ENCODE measurements at places on chromosomes 2 and 18.

DNA sequence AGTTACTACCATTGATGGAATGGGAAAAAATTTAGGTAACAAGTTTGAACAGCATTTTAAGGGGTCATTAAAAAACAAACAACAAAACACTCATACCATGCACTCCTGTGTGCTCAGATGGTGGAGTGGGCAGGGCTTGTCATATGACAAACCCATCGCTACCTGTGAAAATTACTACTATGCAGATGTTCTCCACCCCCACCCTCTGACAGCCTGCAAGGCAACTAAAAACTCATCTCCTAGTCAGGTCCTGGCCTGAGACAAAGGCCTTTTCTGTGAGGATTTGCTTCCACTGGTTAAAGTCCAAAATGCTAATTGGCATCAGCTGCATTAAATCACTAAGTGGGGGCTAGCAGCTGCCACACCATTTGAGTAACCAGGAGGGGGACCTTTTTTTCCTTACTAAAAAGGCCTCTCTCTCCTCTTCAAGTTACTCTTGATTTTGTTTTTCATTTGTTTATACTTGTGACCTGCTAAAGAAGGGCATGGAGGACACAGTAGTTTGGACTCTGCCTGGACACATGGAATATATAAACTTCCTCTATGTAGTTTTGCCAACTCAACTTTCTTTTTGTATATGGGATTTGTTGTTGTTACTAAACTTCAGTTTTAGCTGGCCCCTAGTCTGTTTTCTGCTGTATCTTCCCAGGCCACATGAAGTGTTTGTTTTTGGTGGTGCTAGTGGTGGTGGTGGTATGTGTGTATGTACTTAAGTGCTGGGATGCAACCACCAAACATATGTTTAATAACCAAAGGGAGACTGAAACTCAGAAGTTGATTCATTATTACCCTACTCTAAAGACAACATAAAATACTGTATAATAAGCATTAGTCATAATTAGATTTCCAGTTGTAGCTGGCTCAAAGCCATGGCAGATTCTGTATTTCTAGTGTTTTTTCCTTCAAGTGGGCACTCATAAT is 121.3 kb downstream of the MAP4K4 start:
- DNase-seq = no peak

- DNase-seq = no peak
Measured at GRCh38 chr2:104658144-104658835, 195.6 kb upstream of the POU3F3 start.

GRCh38 chr2:225668606-225669266 is 269.2 kb downstream of the NYAP2 start:
- no peak for DNase-seq

DNA sequence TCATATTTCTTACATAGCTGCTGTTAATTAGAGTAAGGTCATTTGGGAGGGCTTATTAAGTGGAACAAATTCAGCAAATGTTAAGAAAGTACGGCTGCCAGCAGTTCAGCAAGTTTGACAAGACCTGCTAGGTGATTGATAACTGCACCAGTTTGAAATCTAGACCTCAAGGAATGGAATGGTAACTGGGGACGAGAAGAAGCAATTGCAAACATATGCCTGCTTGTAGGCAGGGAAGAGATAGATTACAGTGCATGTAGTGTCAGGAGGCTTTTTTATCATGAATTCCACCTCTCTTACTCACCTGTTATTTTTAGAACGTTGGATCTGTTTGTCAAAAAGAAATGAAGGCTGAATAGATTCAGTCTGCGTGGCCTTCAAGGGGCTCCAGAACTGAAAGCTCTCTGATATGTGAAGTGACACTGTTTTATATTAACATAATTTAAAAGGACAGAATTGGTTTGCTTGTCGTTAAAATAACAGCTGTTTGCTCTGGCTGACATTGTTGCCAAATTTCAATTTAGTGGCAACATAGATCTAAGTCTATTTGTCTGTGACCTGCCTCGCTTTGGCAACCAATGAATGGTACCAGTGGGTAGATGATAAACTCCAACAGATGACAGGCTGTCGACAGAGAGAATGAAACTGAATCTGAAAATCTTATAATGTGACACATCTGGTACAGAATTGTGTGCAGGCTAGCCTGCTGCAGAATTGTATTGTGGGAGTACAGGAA is 199.3 kb downstream of the ZNF407 start:
- DNase-seq = no peak

- DNase-seq = no peak
Measured at GRCh38 chr2:16546128-16546754, 119.4 kb downstream of the CYRIA start.

DNA sequence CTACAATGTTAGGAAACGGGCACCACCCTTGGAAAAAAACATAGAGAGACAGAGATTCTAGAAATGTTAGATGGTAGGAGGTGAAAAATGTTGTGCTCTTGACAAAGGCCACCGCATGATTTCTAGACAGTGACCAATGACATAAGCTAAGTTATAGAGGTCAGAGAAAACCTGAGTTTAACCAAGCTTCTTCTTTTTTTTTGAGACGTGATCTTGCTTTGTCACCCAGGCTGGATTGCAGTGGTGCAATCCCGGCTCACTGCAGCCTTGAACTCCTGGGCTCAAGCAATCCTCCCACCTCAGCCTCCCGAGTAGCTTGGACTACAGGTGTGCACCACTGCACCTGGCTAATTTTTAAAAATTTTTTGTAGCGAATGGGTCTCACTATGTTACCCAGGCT is 13.0 kb downstream of the FER1L5 start:
- no peak for DNase-seq

DNA sequence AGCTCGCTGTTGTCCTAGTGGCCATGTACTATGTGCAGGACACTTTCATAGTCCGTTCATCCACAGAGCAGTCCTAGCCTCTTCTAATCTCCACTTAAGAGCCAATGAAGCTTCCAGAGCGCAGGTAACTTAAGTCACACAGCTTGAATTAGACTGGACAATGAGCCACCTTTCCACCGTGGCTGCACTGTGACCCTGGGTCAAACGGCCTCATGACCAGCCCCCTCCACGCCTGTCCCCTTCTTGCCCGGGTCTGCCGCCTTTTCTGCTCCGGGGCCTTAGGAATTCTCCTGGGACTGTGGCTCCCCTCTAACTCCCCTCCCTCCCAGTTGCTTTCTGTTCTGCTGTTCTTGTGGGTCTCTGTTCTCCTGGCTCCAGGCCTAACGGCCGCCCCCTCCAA is 8.4 kb upstream of the PRKCE start:
- no peak for DNase-seq

GRCh38 chr2:163471947-163472346 is 263.9 kb downstream of the FIGN start:
- no peak for DNase-seq

DNA sequence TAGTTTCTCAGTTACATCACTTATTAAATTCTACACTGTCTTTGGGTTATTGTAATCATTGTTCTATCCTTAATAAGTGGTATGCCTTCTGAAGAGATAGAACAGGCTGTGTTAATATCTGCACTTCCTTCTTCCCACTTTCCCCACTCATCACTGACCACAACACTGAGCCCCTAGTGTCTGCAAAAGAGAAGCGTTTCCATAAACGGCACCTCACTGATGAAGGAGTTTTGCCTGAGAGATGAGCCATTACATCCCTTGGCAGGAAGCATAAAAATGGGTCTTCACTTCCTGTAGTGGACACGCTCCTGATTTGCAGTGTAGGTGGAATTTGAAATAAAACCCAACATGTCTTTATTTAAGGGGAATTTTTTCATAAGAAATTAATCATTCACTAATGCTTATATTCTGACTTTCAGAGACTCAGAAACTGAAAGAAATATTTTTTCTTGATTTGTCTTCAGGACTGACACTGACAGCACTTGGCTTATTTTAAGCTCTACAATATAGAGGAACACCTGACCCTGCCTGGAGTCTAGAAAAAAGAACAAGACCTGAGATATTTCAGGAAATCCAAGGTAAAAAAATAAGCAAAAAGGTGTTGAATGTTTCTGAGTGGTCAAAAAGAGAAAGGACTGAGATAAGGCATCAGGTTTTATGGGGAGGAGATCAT is 275.3 kb downstream of the RAD51AP2 start:
- no peak for DNase-seq

GRCh38 chr18:46252759-46253158 is 148.6 kb downstream of the HAUS1 start:
- DNase-seq = no peak

DNA sequence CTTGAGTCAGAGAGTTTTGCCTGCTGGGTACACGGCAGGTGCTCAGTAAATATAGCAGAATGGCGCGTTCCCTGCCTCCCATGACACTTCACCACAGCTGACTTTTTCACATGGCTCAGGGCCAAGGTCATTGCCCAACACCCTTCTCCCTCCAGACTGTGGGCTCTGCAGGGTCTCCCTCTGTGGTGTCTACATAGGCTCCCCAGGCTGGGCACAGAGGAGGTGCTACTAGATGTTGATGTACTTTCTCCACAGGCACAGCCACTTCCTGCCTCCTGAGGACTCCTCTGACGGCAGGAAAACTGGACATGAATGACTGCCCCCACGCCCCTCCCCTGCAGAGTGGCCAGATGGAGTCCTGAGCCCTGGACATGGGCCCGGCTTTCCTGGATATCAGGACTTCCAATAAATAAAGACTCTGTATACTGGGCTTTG is 4.2 kb downstream of the CHCHD5 start:
- DNase-seq = no peak

DNA sequence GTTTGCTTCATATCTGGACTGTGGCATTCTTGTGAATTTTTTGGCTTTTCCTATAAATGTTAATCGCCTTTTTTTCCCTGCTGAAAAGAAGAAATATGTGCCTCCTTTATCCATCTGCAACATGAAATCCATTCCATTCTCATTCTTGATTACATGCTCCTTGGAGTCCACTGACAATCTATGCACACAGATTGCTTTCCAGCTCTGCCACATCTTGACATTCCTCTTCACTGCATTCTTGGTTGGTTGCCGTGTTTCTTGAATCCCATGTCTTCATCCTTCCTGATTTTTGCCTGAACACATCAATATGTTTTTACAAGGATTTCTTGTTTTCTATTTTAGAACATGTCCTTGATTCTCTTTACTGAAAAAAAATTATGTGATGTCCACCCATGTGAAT is 26.7 kb upstream of the BIRC6 start:
- DNase-seq = no peak

- no peak for DNase-seq
Measured at GRCh38 chr2:126637386-126637785, 18.6 kb upstream of the GYPC start.

DNA sequence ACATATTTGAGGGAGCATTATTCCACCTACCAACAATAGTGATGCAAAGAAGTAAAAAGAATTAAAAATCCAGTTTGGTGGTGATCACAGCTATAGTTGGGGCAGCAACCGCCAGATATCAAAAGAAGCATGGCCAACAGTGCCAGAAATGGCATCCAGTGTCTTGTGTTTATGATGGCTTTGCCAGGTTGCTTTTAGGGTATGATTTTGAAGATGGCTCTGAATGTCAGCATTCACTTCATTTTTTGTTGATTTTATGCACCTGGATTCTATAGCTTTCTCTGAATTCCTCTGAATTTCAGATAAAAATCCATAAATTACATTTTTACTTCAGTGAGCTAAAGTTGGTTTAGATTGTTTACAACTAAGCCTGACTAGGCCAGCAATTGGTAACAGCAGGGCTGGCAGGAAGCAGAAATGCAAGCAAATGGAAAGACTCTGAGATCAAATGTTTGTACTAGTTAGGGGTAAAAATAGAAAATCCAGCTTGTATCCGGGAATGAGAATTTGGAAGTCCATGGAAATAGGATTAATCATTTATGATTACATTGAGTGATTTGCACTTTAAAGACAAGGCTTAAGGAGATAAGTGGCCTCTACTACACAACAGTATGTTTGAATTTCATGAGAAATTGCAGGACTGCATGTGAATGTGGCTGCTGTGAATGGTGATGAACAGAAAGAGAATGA is 40.4 kb downstream of the COL3A1 start:
- DNase-seq = no peak

DNA sequence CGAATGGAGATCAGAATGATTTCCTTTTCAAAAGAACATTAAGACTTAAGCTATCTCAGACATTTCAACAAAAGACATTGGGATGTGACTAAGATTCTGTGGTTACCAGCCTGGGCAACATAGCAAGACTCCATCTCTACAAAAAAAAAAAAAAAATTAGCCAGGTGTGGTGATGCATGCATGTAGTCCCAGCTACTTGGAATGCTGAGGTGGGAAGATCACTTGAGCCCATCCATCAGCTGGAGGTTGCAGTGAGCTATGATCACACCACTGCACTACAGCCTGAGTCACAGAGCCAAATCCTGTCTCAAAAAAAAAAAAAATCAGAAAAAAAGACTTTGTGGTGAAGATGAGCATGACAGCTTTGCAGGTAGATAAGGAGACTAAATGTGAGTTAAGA is 12.8 kb downstream of the RNF103 start:
- DNase-seq = no peak

DNA sequence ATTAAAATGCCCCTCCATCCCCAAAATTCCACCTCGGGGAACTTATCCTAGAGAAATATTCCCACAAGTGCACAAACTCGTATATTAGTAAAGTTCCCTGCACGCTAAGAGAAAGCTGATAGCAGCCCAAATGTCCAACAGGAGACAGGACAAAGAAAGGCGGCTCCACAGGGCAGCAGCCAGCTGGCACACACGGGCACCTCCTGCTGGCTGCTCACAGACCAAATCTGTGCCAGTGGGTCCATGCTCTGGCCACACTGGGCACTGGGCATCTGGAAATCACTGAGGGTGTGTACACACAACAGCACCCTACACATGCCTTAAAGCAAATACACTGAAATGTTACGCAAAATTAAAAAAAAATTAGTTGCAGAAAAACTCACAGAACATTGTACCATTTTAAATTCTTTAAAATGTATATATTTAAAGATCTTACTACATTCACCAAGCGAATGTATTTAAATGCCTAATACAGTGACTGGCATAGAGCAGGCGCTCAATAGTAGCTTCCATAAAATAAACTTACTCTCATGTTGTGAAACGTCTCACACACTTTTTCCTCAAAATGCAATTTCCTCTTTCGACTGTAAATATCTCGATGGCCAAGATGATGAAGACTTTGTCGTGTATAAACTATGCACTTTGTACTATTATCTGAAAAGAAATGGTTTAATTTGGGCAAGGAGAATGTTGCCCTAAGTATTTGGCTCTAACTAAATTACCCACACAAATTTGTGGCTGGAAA is 19.4 kb downstream of the ZNF516 start:
- DNase-seq = no peak

DNA sequence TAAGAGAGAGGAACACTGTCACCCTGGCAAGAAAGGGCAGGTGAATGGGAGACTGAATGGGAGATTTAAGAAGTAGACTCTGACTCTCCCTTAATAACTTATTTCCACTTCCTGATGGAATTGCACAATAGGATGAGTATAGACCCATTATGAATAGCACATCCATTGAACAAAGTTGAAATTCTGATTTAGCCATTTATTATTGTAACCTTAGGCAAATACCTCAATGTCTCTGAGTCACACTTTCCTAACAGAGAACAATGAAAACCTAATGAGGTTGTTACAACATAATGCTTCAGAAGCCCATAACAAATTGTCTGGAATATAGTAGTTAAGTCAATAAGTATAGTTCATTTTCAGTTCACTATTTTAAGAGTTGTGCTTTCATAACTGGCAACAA is 78.9 kb downstream of the NRXN1 start:
- DNase-seq = no peak

Measured in CD4-positive, alpha-beta T cell treated with Interleukin-6 for 4 hours (primary cell).